RWPE2 (cell line): ENCODE measurements at places on chromosomes 5 and 9.

DNA sequence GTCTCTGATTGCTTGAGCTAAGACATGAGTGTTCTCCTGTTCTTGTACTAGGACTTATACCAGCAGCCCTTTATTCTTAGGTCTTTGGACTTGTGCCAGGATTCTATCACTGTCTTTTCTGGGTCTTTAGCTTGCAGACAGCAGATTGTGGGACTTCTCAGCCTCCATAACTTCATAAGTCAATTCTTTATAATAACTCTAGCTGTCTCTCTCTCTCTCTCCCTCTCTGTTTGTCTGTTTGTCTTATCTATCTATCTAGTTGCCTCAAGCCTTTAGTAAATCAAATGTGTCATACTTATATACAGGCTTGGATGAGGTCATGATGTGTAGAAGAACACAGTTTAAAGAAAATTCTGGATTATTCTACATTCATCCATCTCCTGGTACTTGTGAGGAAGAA, 11.5 kb upstream of the ANKRD55 start:
- no peak for DNase-seq

- no peak for DNase-seq
Observed at GRCh38 chr5:67193439-67193807, 3.2 kb downstream of the CD180 start.

DNA sequence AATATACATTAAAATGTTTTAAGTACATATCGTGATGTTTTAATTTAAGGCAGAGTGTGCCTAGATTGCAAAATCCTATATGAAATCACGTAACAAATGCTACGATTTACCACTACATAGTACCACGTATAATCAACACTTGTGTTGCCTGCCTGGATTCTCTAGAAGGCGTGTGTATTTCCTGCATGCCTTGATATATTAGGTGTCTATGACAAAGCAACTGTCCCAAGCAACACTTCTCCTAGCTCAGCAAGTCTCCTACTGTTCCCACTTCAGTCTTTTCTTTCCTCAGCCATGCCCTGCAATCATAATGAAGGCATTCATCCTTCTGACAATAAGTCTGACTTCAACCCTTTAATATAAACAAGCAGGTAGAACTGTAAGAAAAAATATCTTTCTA, 89.6 kb downstream of the PTPRD start:
- DNase-seq: no peak

DNA sequence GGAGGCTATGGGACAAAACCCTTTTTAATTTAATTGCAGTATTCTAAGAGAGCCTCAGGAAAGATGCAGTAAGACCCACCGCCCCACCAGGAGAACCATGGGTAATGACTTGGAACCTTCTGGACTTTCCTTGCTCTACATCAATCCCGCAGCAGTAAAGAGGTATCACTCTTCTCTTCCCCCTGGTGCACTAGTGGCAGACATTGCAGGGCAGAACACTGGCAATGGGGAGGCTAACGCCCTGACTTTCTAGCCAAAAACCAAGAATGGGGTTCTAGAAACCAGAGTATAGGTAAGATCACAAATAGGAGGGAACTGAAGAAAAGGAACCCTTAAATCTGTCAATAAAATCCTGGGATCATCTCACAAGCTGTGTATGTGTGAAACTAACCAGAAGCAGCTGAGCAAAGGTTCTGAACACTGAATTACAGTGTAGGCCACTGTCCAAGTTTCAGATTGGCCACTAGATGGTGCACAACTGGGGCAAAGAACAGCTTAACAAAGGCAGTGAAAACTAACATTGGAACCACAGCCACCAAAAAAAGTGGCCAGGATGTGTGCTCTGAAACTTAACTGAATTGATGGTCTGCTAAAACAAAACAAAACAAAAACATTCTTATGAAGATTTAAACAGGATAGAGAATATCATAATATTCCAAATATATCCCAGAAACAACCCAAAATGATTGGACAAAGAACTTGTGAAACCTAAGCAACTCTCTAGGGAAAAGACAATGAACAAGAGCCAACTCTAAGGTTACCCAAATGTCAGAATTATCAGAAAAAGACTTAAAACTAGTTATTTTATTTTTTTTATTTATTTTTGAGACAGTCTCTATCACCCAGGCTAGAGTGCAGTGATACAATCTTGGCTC, 6.6 kb upstream of the FAM151B start:
- no peak for DNase-seq

DNA sequence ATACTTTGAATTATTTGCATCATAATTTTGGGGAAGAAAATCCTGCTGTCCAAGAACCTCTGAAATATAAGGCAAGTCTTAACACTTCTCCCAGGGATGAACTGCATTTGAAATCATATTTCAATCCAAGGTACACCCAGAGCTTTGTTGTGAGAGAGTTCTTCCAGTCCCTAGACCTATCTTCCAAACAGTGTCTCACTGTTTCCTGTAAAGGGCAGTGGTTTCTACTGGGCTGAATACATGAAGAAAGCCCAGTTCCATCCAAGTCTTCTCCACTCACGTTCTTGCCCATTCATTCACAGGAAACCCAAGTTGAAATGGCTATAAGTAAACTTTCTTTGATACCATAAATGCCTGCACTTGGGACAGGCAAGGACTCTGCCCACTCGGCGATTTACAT, 108.3 kb upstream of the LHFPL2 start:
- no peak for DNase-seq

- no peak for DNase-seq
Observed at GRCh38 chr9:87342743-87343142, 154.9 kb upstream of the DAPK1 start.

DNA sequence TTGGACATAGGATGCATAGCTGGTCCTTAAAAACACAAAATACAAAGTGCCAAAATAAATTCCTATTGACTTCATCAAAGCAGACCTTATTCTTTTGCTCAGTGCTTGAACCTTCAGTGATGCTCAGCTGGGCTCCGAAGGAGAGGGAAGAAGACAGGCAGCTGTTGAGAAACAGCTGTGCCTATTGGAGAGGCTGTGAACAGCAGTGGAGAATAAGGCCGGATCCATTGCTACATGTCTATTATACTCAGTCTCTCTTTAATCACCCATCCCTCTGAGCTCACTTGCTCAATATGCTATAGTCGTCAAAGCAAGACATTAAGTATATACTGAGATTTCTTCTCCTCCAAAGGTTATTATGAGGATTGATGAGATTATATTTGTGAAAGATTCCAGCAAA, 174.4 kb downstream of the CHSY3 start:
- no peak for DNase-seq

GRCh38 chr9:128456613-128457061, 831 bp downstream of the ODF2 start:
- peak; percentile 76 for DNase-seq
